ENCODE measurements at places on chromosomes 7 and 10. TPM values are rescaled to one million over a fixed set of nuclear protein-coding genes. Genes with fewer than 3 reads are reported as not detected.

ABCB8 gene
- 17.8 TPM for total RNA-seq

LRRC17 gene
- total RNA-seq: 381 TPM

AGR2 gene
- not detected for total RNA-seq

HMX2 gene
- not detected for total RNA-seq

AASS gene
- total RNA-seq: 22.4 TPM

FOXI2 gene
- not detected for total RNA-seq

SMURF1 gene
- total RNA-seq: 12.6 TPM

ZNF282 gene
- total RNA-seq: 18.6 TPM

ENTPD1 gene
- total RNA-seq: 0.60 TPM

FZD1 gene
- total RNA-seq: 22.9 TPM

TEX36 gene
- not detected for total RNA-seq

CABCOCO1 gene
- 0.79 TPM for total RNA-seq

SLC39A12 gene
- total RNA-seq: not detected

WNT8B gene
- total RNA-seq: not detected

PKD2L1 gene
- total RNA-seq: not detected

SEC61A2 gene
- total RNA-seq: 5.7 TPM

NRP1 gene
- 306 TPM for total RNA-seq

GNAT3 gene
- not detected for total RNA-seq

Data from bronchial smooth muscle cell (primary cell).